ENCODE measurements at places on chromosomes 6 and 20.

- no peak for DNase-seq
Measured at GRCh38 chr20:41617059-41617901, 897 bp downstream of the CHD6 start.

- no peak for DNase-seq
Measured at GRCh38 chr6:137894779-137895385, 27.8 kb downstream of the TNFAIP3 start.

DNA sequence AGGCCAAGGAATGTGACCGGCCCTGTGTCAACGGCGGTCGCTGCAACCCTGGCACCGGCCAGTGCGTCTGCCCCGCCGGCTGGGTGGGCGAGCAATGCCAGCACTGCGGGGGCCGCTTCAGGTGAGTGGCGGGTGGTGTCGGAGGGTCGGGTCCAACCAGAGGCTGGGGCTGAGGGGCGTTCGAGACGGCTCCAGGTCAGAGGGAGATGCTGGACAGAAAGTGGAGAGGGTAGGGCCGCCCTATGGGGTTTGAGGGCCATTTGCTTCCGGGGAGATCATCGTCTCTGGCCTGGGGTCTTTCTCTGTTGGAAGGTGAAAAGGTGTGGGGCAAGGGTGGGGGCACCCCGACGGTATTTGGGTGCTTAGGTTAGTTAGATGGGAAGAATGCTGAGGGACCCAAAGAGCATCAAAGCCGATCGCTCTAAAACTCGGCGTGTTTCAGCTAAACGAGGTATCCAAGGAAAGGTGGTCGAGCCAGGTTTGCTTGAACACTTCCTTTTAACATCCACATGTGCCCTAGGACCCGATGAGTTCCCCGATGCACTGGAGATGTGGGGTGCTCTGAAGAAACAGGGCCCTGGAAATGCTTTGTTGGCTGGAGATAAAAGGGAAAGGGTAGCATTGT, 691 bp downstream of the ATRN start:
- peak; percentile 36 for DNase-seq

- DNase-seq: no peak
Measured at GRCh38 chr20:10369723-10370090, 64.3 kb downstream of the MKKS start.

DNA sequence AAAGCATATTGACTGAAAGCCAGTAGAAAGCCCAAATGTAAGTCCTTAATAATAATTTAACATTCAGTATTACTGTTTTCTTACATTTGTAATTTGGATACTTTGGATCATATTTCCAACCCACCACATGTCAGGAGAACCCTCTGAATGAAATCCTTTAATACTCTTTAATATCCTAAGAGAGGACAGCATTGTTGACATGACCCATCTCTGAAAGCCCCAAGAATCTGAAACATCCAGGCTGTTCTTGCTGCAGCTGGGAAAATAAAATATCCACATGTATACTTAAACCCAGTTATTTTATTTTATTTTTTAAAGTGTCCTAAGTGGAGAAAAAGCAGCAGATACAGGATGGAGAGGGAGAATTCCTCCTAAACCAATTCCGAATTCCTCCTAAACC, 130.8 kb upstream of the RIPOR2 start:
- no peak for DNase-seq
